ENCODE measurements at places on chromosomes 4 and X.

GRCh38 chr4:3688018-3688998 lies 77.9 kb upstream of the ADRA2C start:
- no peak for DNase-seq

DNA sequence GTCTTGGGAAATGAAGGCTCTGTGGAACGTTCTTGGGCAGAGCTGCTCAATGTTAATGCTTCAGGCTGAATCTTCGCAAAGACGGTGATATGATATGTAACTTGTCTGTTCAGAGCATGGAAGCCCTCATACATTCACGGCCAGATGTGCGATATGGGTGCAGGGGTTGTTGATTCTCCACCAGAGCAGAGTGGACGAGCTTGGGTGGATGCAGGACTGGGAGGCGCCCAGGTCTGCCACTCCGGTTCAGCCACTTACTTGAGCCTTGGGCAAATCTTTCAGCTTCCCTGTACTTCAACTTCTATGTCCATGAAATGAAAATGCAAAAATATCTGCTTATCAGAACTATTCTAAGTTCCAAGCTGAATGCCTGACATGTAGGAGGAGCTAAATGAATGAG lies 47.4 kb upstream of the MND1 start:
- DNase-seq, result no peak

- DNase-seq, result no peak
Observed at GRCh38 chr4:111697176-111697942, 447.9 kb upstream of the FAM241A start.

DNA sequence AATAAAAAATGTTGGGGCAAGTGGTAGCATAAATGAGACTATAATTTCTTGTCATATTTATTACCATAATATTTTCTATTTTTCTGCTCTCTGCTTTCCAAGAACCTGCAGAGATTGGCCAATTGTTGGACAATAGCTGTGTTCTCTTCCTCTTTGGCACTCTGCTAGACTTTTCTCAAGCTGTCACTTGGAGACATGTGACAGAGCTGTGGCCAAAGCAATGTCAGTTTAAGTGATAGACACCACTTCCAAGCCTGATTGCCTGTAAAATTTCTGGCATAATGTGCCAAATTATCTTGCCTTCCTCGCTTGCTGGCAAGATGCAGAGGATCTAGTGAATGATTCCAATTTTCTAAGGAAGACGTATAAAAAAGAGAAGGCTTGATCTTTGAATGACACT lies 162.2 kb upstream of the NDST4 start:
- DNase-seq, result no peak

DNA sequence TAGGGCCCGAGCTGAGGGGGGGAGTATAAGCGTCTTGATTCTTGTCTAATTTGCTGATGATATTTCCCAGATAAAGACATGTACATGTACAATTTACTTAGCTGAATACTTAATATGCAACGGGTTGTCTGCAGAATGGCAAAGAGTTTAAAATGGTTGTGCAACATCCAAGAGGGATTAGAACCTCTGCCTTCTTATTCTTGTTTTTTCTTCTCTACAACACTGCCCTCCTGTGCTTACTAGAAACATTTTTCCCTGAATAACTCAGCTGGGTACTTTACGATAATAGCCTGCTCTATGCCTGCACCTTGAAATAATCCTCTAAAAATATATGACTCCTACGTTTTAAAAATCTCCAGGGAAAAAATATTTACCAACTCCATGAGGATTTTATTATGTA lies 41.8 kb downstream of the INTS12 start:
- DNase-seq, result no peak

DNA sequence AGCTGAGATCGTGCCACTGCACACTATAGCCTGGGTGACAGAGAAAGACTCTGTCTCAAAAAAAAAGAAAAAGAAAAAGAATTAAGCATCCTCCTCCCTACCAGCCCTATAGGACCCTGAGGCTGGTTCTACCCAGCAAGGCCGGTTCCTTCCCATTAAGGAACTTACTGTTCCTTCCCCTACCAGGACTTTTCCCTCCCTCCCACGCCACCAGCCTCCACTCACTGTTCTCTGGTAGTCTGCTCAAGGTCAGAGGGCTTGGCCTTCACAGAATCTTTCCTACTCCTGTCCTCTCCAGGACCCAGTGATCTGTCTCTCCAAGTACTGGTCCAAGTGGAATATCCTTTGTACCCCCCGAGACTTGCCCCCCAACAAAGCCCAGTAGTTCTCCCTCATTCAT lies 1.4 kb downstream of the GRIPAP1 start:
- no peak for DNase-seq

DNA sequence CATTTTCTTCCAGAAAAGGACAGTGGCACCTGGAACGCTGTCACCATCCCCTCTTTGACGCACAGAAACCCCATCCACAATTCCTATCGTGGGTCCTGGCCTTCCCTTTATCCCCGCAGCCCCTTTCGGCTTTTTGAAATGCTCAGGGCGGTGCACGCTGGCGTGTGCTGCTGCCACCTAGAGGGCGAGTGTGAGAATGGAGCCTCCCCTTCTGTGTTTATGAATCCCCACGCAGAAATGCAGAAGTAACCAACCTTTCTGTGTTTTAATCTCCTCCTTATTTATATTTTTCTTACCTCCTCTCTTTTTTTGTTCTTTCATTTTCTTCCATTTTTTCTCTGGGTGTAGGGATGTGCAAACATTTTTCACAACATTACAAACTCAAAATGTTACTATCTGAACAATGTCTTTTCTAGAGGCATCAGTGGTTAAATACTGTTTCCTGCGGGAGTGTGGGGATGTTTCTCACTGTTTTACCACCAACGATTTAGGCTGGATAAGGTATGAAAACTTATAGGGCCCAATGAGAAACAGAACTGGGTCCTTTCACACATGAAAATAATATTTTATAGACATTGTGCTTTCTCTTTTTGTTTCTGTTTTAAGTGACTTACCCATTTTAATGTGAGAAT lies 50.0 kb downstream of the TMA16 start:
- no peak for DNase-seq

DNA sequence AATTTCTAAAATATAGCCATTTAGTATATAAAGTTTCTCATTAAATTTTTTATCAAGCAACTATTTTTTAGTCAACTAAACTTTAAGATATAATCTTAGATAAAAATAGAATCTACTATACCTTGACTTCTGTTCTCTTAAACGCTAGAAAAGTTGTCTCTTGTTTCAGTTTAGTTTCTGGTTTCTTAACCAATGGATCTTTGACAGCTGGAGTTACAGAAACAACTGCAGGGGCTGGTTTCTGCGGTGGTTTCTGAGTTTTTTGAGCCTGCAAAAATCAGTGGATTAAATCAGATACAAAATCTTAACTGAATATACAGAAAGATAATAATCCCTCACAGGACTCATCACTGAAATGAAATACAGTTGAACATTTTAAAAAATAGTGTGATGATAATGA lies 21.9 kb downstream of the INTS12 start:
- DNase-seq, result no peak

DNA sequence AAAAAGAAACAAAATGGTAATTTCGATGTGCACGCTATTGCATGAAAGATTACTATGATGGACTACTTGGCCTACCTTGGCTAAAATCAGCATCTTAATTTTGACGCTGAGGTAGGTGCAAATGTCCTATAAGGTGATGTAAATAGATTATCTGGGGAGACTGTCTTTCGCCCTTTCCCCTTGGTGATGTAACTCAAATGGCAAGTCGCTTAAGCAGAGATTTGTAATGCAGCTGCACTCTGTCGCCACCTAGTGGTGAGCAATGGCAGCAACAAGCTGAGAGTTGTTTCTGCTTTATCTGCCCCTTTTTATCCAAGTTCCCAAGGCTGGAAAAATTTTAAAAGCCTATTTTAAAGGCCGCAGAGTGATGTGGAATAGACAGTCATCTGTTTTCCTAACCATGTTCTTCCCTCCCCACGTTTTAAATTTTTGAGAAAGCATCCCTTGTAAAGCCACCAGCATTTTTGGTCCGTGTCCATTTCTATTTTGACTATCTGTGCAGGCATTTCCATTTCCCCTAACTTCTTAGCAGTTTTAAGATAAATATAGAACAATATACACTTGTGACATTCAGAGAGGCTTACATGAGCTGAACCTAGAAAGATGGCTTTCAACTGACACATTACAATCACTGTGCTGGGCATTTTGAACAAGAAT lies 62.4 kb upstream of the PDLIM3 start:
- peak; percentile 52 for DNase-seq

GRCh38 chr4:124118061-124118460 lies 594.5 kb downstream of the ANKRD50 start:
- no peak for DNase-seq

GRCh38 chrX:20432048-20432447 lies 165.3 kb upstream of the RPS6KA3 start:
- no peak for DNase-seq

GRCh38 chrX:154890990-154891639 lies 5.0 kb downstream of the F8A1 start:
- no peak for DNase-seq

- peak; percentile 64 for DNase-seq
Observed at GRCh38 chr4:150501009-150501727, 80.8 kb upstream of the MAB21L2 start.

- peak; percentile 37 for DNase-seq
Observed at GRCh38 chrX:38233891-38234667, 13.4 kb upstream of the SRPX start.

DNA sequence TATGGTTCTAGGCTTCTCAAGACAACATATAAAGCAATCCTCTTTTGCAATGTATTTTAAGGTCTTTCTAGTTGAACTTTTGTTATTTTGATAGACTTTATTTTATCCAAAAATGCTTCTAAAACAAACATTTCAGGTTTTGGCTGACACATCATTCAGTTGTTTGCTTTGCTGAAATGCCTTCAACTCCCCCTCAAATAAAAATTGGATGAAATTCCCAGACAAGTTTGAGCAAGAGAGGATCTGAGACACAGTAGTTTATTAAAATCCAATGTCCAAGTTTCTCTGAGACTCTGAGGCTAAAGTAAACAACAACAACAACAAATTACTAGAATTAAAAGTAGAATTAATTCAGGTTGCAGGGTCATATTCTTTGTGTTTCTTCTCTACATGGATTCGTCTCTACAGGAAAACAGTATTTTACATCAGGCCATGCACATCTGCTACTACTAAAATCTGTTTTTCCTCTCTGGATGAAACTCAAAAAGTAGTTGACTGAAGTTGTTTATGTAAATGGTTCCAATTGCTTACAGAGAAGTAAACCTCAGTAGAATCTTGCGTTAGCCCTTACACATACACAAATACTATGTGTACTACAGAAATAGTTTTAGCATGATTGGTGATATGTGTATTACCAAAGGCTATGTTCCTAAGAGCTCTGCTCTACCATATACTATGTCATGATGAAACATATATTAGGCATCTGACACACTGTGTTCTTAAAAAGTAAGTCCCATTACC lies 64.9 kb downstream of the PRSS12 start:
- no peak for DNase-seq

- peak; percentile 31 for DNase-seq
Observed at GRCh38 chr4:153748378-153748777, 11.4 kb downstream of the RNF175 start.

DNA sequence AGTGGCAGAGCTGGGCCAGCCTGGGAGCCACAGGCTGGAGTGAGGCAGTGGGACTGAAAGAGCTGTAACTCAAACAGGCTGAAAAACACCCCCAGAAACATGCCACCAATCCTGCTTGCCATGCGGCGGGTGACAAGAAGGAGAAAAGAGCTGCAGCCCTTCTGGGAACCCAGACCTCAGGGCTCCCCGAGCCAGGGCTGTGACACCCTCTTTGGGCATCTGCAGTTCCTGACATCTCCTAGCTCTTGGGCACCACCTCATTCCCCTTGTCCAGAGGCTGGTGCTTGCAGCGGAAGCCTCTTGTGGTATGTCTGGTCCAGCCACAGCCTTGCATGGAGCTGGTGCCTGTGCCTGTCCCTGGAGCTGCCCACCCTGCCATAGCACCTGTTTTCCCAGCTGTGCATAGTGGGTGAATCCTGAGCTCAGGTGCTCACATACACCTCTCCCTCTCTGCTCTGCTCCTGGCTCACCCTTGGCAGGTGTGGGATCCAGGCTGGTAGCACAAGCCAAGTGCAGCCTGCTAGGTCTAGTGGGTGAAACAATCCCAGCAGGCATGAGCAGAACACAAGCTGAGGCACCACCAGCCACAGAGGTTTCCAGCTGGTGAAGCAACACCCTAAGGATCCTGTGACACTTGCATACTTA lies 149.0 kb downstream of the CXXC4 start:
- no peak for DNase-seq

DNA sequence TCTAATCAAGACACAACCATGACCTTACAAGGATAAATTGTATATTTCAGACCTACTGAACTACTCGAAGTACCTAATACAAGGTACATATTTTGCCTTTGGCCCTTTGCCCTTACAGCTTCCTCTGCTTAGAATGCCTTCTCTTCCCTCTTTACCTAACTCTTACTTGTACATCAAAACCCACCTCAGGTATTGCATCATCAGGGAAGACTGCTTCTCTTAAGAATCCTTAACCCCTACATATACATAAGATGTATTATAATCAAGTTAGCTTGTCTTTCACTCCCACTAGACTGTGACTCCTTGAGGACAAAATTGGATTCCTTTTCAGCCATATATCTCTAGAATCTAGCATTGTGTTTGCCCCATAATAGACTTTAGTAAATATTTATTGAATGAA lies 101.7 kb upstream of the STIM2 start:
- DNase-seq, result no peak

DNA sequence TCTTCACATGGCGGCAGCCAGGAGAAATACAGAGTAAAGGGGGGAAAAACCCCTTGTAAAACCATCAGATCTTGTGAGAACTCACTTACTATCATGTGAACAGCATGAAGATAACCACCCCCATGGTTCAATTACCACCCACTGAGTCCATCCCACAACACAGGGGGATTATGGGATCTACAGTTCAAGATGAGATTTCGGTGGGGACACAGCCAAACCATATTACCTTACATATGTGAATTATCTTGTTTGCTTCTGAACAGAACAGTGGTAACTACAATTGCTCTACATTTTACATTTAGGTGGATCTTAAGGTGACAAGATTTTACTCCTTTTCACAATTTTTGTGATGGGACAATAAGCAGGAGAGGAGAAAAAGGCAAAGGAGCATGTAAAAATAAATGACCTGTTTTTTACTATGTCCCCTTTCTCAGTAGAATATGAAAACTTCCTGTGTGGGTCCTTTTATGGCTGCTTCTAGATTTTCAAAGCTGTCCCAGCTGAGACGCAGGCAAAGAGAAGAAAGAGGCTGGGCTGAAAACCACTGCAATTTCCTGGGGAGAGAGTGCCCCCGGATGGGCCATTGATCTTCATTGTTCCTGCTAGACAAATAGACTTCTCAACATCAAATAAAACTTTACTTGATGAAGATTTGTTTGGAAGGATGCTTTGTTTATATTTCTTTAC lies 45.9 kb upstream of the PGM2 start:
- DNase-seq, result no peak
